Kidney capillary endothelial cell (primary cell): ENCODE measurements at places on chromosomes 5 and 9.

GRCh38 chr5:64015824-64016223, 53.6 kb upstream of the HTR1A start:
- no peak for DNase-seq

DNA sequence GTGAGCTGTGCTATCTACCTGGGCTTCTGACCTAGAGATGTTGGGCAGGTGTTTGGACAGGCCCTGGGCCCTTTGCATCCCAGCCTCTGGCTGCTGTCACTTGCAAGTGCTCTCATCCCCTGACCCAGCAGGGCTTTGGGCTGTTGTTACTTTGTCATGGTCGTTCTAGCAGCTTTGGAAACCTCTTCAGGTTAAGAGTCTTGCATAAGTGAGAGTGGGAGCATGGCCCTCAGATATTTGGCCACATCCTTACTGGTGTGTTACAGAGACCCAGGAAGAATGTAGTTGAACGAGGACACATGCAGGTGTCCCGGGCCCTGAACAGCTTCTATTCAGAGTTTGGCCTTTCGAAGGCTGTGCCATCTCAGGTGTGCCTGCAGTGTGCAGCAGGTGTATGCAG, 4.5 kb downstream of the TENT4A start:
- DNase-seq: no peak

DNA sequence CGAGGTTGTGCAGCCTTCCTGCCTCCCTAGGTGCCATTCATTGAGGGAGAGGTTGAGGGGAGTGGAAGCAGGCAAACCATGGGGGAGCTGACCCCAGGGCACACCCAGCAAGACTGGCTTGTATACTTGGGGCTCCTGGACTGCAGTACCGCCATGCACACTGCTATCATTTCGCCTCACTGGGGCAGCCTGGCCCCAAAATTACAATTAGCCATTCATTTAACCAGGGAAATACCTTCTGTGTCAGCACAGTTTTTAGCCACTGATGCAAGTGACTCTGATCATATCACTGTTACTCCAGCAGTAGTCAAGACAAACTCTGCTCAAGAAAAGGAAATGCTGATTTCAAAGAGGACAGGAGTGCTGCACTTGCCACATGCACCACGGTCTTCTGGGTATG, 109.7 kb downstream of the TRIO start:
- no peak for DNase-seq

- no peak for DNase-seq
Measured at GRCh38 chr5:30042677-30043076, 1150.8 kb upstream of the CDH6 start.

- DNase-seq: no peak
Measured at GRCh38 chr9:78131969-78132700, 100.5 kb upstream of the GNAQ start.

DNA sequence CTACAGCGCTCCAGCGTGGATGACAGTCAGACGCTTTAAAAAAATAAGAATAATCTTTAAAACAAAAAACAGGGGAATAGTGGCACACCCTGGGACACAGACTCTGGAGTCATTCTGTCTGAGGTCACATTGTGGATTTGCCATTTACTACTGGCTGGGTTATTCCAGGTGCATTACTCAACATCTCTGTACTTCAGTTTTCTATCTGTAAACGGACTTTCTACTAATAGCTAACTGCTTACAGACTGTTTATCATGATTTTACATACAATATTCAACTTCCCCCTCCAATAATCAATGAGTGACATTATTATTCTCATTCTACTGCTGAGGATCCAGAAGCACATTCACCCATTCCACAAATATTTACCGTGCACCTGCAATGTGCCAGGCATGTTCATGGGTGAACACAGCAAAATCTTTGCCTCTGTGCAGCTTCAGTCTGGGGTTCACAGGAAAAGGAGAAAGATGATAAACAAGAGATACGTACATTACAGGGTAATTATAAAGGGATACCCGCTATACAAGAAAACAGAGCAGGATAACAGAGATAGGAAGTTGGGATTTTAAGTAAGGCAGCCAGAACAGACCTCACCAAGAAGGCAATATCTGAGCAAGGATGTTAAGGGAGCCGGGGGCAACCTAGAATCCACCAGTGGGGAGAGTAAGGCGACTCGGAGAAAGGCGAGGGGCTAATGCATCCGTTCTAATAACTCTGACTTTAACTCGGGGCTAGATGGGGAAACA, 984 bp upstream of the RAD23B start:
- peak; percentile 3 for DNase-seq

DNA sequence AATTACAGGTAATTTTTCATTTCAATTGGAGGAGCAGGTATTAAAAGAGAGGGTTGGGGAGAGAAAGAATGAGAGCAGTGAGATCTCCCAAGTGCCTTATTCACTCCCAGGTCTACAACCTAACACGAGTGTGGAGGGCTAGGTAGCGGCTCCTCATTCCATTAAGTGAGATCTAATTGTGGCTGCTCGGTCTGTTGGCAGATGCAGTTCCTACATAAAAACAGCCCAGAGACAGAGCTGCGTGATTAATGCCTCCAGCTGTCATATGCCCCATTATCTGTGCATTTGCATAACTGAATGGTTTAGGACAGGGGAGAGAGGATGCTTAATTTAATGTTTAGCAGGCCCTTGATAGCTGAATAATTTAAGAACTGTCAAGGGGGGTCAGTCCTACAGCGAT, 100.5 kb downstream of the PSAT1 start:
- DNase-seq: no peak

DNA sequence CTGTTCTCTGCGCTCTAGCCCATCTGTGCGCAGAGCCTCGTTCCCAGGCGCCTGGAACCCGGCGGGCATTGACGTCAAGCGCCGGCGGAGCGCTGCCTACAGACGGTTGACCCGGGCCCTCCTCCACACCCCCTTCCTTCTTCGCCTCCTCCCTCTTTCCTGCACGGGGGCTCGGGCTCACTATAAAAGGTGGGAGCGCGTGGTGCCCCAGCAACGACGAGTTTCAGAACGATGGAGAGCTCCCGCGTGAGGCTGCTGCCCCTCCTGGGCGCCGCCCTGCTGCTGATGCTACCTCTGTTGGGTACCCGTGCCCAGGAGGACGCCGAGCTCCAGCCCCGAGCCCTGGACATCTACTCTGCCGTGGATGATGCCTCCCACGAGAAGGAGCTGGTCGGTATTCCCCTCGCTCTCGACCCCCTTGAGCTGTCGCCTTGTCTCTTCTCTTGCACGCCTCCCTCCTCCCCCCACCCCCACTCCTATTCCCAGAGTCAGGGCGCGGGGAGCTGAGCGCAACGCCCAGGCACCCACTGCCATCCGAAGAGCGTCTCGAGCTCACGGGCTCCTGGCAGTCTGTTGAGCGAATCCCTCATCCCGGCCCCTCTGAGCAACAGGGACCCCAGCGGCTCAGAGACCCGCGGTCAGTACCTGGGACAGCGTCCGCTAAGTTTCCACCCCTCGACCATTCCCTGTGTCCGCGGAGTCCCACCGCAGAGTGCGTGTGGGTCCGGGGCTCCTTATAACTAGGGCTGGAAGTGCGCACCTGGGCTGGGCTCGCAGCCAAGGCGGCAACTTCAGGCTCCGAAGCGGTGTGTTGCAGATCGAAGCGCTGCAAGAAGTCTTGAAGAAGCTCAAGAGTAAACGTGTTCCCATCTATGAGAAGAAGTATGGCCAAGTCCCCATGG, at the start of gene CARTPT:
Gene CARTPT (plus strand): TSS at position 213 of the 902 bp plus-strand sequence. CDS start 19 bp downstream, at position 232.
- no peak for DNase-seq

GRCh38 chr5:91598216-91598615, 215.1 kb upstream of the ARRDC3 start:
- DNase-seq: no peak

GRCh38 chr9:32468740-32469139, 57.3 kb downstream of the RIGI start:
- no peak for DNase-seq

- no peak for DNase-seq
Measured at GRCh38 chr9:92406477-92406876, 2.1 kb upstream of the OGN start.

DNA sequence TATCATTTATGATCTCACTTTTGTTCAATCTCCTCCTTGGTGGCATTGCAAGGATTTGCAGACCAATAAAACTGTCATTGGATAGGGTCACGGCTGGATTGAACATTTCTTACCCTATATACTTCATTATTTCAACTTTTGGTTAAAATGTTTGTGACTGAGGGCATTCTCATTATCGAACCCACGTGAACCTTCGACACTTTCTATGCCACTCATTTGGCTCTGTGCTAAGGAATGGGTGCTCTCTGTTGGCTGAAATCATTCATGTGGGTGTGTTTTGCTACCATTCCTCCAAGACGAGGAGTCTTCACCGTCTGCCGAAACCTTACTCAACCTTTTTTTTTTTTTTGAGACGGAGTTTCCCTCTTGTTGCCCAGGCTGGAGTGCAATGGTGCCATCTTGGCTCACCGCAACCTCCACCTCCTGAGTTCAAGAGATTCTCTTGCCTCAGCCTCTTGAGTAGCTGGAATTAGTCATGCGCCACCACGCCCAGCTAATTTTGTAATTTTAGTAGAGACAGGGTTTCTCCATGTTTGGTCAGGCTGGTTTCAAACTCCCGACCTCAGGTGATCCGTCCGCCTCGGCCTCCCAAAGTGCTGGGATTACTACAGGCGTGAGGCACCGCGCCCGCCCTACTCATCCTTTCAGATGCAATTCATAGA, 62.5 kb downstream of the CSNK1A1 start:
- DNase-seq: no peak

GRCh38 chr9:133130685-133131244, 9.7 kb upstream of the RALGDS start:
- no peak for DNase-seq

GRCh38 chr5:82365744-82366228, 87.6 kb upstream of the RPS23 start:
- DNase-seq: no peak

DNA sequence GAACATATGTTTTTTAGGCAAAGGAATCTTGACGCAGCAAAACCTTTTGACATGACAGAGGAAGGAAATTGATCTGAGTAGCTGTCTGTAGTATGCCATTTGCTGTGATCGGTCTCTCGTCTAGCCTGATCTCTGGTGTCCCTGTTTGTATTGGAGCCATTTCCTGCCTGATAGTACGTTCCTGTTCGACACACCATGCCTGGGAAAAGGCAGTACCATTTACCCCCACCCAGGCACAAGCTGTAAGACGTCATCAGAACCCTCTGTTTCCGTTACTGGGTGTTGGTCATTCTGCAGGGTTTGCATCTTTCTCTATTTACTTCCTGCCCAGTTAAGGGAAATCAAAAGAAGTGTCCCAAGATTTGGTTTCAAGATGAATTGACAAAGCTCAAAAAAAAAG, 129.7 kb downstream of the CEMIP2 start:
- peak; percentile 80 for DNase-seq

DNA sequence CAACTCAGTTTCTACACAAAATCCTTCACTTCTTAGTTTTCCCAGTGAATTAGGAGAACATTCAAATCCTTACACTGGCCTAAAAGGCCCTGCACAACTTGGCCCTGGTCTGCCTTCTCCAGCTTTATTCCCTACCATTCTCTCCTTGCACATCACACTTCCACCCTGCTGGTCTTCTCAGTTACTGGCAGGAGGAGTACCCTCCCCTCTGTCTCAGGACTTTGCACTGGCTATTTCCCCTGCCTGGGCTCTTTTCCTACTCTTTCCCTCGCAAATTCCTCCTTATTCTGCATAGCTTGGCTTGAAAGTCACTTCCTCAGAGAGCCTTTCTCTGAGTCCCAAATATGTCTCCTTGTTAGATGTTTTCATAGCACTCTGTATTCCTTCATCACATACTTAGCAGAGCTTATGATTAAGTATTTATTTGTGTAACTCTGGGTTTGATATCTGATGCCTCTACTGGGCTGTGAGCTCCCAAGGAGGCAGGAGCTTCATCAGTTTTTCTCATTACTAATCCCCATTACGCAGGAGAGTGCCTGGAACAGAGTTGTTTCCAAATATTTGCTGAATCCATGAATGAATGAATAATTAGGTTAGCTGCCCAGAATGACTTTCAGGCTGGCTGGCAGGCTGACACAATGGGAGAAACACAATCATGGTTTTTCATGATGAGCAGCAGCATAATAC, 159.8 kb upstream of the KLF9 start:
- DNase-seq: no peak

- DNase-seq: no peak
Measured at GRCh38 chr9:16710888-16711287, 159.6 kb downstream of the BNC2 start.

DNA sequence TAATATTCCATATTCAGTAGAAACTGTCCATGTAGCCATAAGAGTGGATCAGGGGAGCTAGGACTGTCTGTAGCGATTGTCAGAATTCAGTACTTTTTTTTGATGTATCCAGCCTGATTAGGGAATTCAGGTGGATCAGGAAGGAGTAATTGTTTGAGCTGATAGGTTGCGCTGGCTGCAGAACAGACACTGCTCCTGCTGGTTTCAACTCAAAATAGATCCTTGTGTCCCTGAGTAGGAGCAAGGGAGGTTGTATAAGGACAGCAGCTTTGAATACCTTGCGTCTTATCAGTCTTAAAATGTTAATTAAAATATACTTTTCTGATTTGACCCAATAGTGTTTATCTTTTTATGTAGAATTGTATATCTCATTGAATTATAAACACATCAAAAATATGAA, 229.6 kb downstream of the KDM4C start:
- DNase-seq: no peak

- peak; percentile 18 for DNase-seq
Measured at GRCh38 chr9:123834889-123835562, 94.9 kb downstream of the DENND1A start.

DNA sequence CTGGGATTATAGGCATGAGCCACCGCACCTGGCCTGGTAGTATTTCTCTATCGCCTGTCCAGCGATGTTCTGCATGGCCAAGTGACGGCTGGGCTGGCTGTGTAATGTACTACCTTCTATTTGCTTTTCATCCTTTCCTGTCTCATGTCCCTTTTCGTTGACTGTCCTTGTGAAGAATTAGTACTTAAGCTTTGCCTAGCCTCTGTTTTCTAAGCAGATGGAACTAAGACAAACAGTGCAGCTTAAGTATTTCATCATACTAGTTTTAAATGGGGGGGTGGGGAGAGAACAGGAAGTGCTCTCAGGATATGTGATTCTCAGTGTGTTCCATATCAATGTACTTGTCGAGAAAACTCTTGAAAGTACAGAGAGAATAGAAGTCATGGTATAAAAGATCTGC, 31.7 kb upstream of the CCL21 start:
- no peak for DNase-seq
